Activated naive CD8-positive, alpha-beta T cell treated with anti-CD3 and anti-CD28 coated beads, Interleukin-2, amount 50 U/mL, for 16 hours (primary cell): ENCODE measurements at places on chromosomes 16 and 17.

DNA sequence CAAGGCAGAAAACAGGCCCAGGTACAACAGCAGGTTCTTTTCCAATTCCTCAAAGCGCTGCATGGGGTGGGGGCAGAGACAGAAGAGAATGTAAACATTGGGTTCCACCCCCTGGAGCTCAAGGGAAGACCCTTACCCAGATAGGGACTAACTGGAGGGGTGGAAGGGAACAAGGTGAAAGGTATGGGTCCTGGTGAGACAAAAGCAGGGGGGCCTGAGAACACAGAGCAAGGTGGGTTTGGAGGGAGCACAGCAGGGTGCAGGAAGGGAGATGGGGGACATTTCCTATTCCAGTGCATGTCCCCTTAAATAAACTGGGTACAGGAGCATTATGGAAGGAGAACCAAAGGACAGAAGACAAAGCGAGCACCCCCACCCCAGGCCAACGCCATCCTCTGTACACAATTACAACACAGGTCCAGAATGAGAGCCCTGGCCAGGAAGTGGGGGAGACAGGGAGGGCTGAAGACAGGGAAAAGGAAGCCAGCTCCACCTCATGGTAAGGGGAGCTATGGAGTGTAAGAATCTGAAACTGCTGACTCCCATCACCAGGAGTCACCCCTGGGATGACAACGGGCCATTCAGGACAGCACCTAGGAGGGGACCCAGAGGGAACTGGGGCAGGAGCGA is 2.1 kb upstream of the CD2BP2 start:
- no peak for DNase-seq

DNA sequence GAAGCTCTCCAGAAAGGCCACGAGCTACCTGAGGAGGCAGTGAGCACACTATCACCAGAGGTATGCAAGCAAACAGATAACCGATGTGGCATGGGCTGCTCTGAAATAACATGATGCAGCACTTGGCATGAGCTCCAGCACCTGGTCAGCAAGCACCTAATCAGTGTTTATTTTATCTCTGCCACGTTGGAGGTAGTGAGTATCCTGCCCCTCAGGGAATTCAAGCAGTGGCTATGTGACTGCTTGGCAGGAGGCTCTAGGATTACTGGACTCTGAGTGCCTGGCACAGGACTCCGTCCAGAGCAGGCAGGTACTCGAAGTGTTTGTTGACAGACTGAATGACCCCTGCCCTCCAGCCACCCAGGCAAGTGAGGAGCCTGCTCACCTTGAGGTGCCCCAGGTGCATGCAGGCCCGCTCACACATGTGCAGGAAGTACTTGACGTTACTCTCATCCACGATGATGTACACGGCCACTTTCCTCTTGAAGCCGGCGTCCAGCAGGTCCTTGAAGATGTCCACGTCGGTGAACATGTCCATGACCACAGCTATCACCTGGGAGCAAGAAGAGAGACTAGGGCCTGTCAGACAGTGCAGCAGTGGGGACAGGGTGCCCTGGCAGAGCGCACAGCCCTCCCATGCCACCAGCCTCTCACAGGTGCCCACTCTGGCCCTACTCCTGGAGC is 16.6 kb downstream of the FAM83G start:
- DNase-seq, result no peak

GRCh38 chr16:59190731-59191130 is 456.6 kb upstream of the GOT2 start:
- DNase-seq, result no peak

DNA sequence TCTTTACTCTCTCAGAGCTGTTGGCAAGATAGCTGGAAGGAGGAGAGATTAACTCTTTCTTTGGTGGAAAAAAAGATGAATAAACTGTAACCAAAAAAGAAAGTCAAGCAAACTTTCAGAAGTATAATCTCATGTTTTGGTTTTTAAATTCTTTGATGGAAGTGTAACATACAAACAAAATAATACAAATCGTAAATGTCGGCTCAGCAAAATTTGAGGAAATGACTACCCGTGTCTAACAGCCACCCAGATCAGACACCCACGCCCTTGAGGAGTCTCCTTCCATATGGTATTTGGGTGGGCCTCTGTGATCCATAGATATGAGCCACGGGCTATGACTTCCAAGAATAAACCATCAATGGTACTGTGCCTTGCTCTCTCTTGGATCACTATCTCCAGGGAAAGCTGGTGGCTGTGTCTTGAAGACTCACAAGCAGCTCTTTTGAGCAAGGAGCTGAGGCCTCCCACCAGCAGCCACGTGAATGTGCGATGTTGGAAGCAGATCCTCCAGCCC is 9.6 kb upstream of the CD300C start:
- no peak for DNase-seq

DNA sequence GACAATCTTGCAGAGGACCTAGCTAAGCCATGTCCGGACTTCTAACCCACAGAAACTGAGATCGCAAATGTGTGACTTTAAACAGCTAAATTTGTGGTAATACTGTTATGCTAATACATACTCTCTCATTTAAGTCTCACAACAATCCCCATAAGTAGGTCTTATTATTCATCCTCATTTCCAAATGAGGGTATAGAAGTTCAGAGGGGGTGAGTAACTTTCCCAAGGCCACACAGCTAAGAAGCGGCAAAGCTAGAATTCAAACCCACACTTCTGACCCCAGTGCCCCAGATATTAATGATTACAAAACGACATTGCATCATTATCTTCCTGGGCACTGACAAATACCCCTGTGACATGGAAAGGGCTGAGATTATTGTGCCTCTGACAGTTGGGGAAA is 81.4 kb downstream of the CNGB1 start:
- DNase-seq, result no peak

GRCh38 chr17:54256401-54256929 is 433.7 kb downstream of the KIF2B start:
- no peak for DNase-seq
